Liver (tissue), 10 donors: ENCODE measurements at places on chromosomes 3 and 15. TPM values are rescaled to one million over a fixed set of nuclear protein-coding genes. Genes with fewer than 3 reads are reported as not detected.

GRCh38 chr3:84772841-84773240, 185.9 kb upstream of the CADM2 start:
- H3K4me1 ChIP-seq, result no peaks in the 10 kb centered on the region
- no peaks in the 10 kb centered on the region for H3K27me3 ChIP-seq
- no peak overlapping the region for H3K27ac ChIP-seq
- no peak overlapping the region for H3K4me3 ChIP-seq
- H3K36me3 ChIP-seq, result no peaks in the 10 kb centered on the region

DNA sequence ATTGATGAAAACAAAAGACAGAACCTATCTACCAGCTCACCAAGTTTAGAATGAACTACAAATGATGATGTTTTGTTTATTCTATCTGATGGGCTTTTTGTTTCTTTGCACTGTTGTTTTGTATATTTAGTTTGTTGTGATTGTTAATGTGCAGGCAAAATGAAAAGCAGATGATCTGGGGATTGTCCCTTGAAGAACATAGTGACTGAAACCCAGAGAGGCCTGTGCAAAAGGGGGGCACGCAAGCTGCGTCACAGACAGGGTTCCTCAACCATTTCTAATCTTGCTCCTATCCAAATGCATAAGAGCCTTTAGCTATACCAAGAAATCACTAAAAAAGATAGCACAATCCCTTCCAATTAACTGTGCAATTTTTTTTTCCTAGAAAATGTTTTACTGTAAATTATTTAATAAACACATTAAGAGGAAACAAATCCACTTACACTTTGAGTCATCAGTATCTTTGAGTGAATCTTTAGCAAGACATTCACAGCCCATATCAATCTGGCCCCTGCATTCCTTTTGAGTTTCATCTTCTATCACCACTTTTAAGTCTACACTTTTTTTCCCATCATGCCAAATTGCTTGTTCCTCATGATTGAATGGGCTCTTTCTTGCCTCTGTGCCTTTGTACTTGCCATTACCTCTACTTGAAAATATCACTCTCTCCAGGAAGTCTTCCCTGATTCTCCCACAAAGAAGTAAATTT, 220.3 kb downstream of the ATP8B4 start:
- H3K27ac ChIP-seq, result no peak overlapping the region
- DNase-seq, result no peak
- peaks cover 10% of the 10 kb centered on the region for H3K4me1 ChIP-seq
- H3K36me3 ChIP-seq, result no peaks in the 10 kb centered on the region
- no peaks in the 10 kb centered on the region for H3K27me3 ChIP-seq

The ZNF385D gene
- total RNA-seq, result 0.09 TPM

DNA sequence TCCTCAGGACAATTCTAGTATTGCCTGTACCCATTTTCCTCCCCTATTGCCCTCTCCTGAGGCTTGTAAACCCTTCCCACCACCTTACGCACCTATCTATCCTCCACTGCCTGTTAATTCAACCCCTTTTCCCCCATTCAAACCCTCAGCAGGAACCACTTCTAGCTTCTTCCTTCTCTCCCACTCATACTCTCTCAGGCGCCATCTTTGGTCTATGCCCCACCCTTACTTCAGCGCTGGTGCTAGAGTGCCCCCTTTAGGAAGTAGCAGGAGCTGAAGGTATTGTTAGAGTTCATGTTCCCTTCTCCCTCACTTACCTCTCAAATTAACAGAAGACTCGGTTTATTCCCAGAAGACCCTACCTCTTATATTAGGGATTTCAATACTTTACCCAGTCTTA, 121.8 kb upstream of the NLGN1 start:
- no peak overlapping the region for H3K4me3 ChIP-seq
- H3K27me3 ChIP-seq, result peaks cover 2% of the 10 kb centered on the region
- no peak for DNase-seq
- H3K27ac ChIP-seq, result no peak overlapping the region

DNA sequence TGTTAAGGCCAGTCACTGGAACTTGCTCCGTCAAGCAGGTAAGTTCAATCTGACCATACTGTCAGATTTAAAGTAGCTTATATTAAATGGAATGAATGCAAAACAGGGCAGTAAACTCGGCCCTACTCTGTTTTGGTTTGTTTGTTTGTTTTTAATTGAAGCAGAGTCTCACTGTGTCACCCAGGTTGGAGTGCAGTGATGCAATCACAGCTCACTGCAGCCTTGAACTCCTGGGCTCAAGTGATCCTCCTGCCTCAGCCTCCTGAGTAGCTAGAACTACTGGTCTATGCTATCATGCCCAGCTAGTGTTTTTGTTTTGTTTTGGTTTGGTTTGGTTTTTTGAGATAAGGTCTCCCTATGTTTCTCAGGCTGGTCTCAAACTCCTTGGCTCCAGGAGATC, 305.0 kb downstream of the FEZF2 start:
- no peaks in the 10 kb centered on the region for H3K36me3 ChIP-seq
- H3K27ac ChIP-seq, result no peak overlapping the region

DNA sequence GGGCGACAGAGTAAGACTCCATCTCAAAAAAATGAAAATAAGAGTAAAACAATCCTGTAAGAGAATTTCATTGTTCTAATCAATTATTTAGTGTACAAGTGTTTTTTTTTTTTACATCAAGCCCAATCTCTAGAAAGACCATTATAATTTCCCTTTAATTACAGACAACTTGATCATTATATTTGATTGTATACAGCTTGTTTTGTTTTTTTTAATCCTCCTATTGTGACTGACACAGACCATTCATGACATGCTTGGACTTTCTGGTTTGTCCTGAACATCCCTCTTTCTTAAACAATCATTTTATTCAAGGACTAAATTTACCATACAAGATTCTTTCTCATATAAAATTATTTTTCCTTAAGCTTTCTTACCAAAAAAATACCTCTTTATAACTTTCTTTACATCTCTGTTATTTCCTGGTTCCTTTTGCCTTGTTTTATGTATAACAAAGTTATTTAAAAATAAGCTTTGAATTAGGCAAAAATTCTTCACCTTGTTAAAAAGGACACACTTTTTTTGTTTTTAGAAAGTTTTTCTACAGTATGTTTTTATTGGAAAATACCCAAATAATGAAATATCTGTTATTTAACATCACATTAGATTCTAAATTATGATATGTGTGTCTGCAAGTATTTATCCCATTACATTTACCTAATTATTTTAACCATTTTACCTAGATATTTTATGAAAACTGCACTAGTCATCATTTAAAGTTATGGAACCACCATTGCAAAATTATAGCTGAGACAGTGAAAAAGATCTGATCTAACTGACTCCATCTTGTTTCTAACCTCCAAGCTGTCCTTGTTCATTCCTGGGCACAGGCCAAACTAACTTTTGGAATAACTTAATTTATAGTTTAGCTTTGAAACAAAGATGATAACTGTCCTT, 26.1 kb upstream of the GFM1 start:
- H3K27ac ChIP-seq, result no peak overlapping the region
- H3K36me3 ChIP-seq, result no peaks in the 10 kb centered on the region
- H3K27me3 ChIP-seq, result no peaks in the 10 kb centered on the region
- H3K4me3 ChIP-seq, result no peak overlapping the region

The MOBP gene
- not detected for total RNA-seq

DNA sequence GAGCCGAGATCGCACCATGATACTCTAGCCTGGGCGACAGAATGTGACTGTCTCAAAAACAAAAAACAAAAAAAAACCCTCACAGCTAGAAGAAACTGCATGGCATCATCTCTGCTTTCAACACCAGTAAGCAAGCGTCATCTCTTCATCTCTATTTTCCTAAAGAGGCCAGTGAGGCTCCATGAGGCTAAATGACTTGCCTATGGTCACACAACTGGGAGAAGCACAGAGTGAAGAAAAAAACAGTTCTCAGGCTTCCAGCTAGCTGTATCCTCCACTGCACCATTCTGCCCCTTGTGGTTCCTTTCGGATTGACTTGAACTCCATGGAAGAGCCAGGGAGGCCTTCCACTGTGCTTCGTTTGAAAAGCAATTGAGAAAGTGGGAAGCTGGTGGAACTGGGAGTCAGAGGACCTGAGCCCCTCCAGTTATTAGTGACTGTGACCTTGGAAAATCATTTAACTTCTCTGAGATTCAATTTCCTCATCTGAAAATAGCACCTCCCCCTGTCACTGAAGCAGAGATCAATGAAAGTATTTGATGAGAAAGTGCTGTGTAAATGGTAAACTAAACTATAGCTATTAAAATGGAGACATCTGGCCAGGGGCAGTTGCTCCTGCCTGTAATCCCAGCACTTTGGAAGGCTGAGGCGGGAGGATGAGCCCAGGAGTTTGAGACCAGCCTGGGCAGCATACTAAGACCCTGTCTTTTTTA, 32.1 kb upstream of the DENND4A start:
- DNase-seq, result peak; percentile 57
- H3K27ac ChIP-seq, result no peak overlapping the region
- no peaks in the 10 kb centered on the region for H3K36me3 ChIP-seq
- H3K4me3 ChIP-seq, result no peak overlapping the region
- H3K27me3 ChIP-seq, result no peaks in the 10 kb centered on the region

DNA sequence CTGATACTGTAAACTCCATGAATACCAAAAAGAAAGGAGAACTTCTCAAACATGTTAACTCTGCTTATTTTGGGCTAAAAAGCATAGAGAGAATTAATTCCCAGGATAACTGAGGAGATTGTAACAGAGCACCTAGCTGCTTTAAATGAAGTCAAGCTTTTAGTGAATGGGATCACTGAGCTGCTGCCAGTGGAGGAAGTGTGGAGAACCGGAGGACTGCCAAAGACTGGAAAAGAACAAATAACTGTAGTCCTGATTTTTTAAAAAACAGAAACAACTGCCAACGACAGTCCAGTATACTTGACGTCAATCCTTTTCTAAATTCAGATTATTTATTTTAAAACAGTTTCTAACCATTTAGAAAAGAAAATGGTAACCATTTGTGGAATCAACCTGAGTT, 3.3 kb downstream of the C3orf70 start:
- H3K36me3 ChIP-seq, result no peaks in the 10 kb centered on the region
- no peak overlapping the region for H3K27ac ChIP-seq
- no peak overlapping the region for H3K4me3 ChIP-seq
- H3K27me3 ChIP-seq, result peaks cover 25% of the 10 kb centered on the region
- DNase-seq, result no peak

The CHL1 gene
- total RNA-seq, result 8.1 TPM

DNA sequence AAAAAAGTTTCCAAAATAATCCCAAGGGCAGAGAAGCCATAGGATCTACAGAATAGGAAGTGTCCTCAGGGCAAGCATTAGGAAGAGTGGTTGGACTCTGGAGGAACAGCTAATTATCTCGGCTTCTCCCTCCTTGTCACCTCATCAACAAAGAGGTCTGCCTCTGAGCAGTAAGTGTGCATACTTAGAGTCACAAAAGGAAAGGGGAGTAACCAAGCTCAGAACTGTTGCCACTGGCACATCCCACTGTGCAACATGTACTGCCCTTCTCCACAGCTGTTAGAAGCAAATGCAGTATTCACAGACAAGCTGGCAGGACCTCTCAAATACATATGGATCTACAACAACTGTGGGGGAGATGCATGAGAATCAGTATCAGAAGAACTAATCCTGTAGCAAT, 31.5 kb downstream of the NGLY1 start:
- no peak for DNase-seq
- no peaks in the 10 kb centered on the region for H3K4me1 ChIP-seq
- H3K27me3 ChIP-seq, result no peaks in the 10 kb centered on the region
- H3K4me3 ChIP-seq, result no peak overlapping the region

GRCh38 chr15:91255670-91256192, 155.7 kb downstream of the SV2B start:
- no peaks in the 10 kb centered on the region for H3K36me3 ChIP-seq
- no peaks in the 10 kb centered on the region for H3K27me3 ChIP-seq
- no peaks in the 10 kb centered on the region for H3K4me1 ChIP-seq
- no peak overlapping the region for H3K27ac ChIP-seq

DNA sequence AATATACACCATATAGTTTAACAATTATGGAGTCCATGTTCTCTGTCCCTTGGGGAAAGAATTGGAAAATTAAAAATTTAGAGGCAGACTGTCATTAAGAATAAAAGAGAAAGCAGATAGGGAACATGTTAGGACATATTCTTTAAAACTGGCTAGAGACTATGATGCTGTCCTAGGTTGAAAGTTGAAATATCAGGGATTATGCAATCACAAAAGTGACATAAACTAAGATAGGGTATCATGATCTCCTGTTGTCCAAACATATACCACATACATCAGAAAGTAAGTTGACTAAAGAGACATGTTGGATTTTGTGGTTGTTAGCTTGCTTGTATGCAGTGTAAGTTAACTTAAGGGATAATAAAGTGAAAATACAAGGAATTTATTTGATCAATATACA, 9.9 kb upstream of the EID1 start:
- H3K4me3 ChIP-seq, result no peak overlapping the region
- no peaks in the 10 kb centered on the region for H3K27me3 ChIP-seq
- no peak for DNase-seq
- no peaks in the 10 kb centered on the region for H3K36me3 ChIP-seq
- no peak overlapping the region for H3K27ac ChIP-seq
- H3K4me1 ChIP-seq, result no peaks in the 10 kb centered on the region

DNA sequence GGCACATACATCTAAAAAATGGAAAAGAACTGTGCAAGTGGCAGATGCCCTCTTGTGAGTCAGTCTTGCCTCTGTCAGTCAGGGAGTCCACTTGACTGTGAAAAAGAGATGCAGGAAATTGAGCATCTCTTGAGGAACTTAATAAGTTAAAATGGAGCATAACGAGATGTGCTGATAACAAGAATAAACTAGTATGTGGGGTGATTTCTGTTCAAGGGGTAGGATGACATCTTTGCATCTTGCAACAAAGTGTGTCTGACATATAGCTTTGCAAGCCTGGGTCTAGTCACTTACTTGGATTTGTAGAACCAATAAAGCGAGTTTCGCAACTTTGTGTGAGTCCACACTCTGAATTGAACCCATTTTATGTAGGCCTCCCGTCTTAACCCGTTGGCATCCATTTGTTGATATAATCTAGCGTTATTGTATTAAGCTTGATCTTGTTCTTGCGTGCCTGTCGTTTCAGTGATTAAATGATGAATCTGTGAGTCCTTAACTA, 2.2 kb downstream of the USP3 start:
- H3K4me1 ChIP-seq, result peaks cover 10% of the 10 kb centered on the region
- H3K27me3 ChIP-seq, result no peaks in the 10 kb centered on the region
- DNase-seq, result no peak
- H3K36me3 ChIP-seq, result no peaks in the 10 kb centered on the region

DNA sequence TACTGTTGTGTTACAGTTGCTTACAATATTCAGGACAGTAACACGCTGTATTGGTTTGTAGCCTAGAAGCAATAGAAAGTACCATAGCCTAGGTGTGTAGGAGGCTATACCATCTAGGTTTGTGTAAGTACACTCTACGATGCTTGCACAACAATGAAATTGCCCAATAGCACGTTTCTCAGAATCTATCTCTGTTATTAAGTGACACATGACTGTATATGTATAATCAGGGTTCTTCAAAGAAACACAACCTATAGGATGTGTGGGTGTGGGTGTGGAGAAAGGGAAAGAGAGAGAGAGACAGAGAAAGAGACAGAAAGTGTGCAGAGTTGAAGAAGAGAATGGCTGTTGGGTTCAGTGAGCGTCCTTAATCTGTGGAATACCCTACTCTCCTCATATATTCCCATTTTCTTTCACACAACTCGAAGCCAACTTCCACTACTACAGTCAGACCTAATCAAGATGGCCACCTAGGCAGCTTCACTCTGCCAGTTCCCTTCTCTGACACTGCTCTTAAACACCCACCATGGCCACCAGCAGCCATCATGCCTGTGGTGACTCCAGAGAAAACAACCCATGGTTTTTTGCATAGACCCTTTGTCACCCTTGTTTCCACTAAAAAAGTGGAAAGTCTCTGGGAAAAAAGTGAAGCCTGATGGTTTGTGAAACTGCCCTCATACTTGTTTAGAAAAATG, 5.8 kb upstream of the PPP4R2 start:
- no peak for DNase-seq
- H3K27ac ChIP-seq, result no peak overlapping the region
- no peaks in the 10 kb centered on the region for H3K36me3 ChIP-seq

The MAP3K13 gene
- total RNA-seq, result 17.7 TPM

- H3K4me3 ChIP-seq, result no peak overlapping the region
- H3K36me3 ChIP-seq, result peaks cover 28% of the 10 kb centered on the region
- no peak overlapping the region for H3K27ac ChIP-seq
- no peaks in the 10 kb centered on the region for H3K4me1 ChIP-seq
Measured at GRCh38 chr3:16313886-16314645, 49.1 kb downstream of the OXNAD1 start.
